GM04503 (cell line): ENCODE measurements at places on chromosomes 2 and 18.

- DNase-seq = no peak
These were observed 10.6 kb upstream of the IHH start for GRCh38 chr2:219071131-219071816.

DNA sequence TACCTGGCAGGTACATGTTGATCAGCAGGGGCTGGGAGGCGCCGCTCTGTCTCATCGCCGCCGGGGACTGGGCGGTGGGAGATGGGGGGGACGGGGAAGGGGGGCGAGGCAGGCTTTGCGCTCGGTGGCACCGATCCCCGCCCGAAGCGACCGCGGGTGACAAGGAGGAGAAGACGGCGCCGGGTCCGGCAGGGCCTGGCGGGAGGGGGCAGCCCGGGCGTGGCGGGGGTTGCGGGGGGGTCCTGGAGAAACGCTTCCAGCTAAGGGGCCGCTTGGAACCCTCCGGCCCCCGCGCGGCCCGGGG, at the start of gene FEV:
FEV (minus strand) TSS at position 164 of the 304 bp plus-strand sequence; CDS start at position 55, 109 bp downstream.
- DNase-seq = no peak

- DNase-seq = no peak
These were observed 35.2 kb upstream of the TTC32 start for GRCh38 chr2:19937004-19937403.

- DNase-seq = no peak
These were observed 46.7 kb upstream of the SERPINE2 start for GRCh38 chr2:224085811-224086210.
